ENCODE measurements at places on chromosomes 11 and 22.

DNA sequence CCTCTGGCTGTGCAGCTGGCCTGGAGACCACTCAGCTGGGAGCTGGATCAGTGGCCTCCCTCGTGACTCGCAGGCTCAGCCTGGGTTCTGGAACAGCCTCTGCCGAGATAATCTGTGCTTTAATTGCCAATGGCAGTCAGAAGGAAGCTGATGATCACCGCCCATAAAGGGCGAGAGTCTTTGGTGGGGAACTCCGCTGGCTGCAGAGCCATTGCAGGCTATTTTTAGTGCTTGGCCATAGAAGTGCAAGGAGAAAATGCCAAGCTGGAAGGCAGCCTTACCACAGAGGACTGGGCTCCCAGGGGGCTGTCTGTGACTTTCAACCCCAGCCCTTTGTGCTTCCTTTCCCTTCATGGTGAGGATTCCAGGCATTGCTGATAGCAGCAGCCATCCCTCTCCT, 62.2 kb upstream of the TENM4 start:
- DNase-seq, result no peak

DNA sequence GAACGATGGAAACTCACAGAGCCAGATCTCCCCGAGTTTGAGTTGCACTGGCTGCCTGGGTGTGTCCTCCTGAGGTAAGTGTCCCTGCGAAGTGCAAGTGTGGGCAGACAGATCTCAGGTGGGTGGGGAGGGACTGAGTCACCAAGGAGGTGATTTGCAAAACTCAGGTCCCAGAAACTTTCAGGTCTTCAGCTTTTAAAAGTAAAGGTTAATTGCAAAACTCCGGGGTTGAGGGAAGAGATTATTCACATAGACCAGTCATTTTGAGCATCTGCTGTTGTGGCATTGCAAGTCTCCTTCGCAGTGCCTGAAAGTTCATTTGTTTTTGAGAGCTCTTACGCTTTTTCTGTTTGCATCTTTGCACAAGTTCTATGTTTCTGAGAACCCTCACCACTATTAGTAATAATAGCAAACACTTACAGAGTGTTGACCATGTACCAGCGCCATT, 7.1 kb downstream of the CD44 start:
- peak; percentile 87 for DNase-seq

- DNase-seq, result no peak
Observed at GRCh38 chr22:38264322-38264843, 8.4 kb downstream of the TMEM184B start.

GRCh38 chr11:128417607-128418324, 169.6 kb downstream of the ETS1 start:
- no peak for DNase-seq

DNA sequence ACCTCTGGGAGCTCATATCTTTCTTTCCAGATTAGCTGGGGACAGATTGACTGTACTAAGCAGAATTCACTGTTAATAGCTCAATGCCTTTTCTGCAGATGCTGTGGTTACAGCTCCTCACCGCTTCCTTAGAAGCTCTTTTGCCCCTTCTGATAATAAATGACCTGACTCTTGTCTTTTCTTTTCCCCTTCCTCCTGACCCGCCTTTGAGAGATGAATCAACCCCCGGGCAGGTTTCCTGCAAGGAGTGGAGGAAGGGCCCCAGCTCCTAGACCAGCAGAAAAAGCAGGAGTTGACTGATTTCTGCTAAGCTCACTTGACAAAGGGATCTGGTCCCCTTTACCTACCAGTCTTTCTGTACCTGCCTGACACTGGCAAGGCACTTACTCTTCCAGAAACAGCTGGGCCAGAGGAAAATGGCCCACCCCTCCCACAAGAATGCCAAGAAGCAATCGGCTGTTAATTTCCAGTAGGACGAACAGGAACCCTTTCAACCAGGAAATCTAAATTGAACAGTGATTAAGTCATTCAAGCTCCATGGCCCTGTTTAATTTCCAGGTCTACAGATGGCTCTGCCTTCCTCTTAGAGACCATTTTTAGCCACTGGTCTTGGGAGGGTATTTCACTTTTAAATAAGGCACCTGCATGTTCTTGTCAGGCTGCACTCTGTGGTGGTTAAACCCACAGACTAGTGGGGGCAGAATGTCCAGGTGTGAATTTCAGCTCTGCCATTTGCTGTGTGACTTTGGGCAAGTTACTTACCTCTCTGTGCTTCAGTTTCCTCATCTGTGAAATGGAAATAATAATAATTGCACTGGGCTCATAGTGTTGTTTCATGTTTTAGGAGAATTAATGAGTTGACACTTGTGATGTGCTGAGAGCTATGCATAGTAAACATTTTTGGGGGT, 67.5 kb downstream of the PRR5L start:
- no peak for DNase-seq

DNA sequence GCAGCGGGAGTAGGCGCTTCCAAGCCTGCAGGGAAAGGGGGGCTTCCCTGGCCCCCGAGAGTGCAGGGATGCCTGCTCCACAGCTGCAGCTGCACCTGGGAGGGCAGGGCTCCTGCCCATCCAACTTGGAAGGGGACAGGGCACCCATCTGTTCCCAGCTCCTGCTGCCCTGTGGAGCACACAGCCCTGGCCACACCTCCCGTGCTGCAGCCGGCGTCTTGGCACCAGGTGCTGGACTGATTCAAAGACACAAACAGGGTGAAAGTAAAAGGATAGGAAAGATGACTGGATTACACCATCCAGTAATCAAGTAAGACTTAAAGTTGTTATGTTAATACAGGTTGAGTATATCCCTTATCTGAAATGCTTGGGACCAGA, 14.8 kb downstream of the NPAT start:
- no peak for DNase-seq

Data from activated naive CD4-positive, alpha-beta T cell treated with Interleukin-2 at 50 U/mL for 16 hours (primary cell).